NCI-H524 treated with DMSO at 0.1 percent for 48 hours (cell line): ENCODE measurements at places on chromosomes 2 and 18.

DNA sequence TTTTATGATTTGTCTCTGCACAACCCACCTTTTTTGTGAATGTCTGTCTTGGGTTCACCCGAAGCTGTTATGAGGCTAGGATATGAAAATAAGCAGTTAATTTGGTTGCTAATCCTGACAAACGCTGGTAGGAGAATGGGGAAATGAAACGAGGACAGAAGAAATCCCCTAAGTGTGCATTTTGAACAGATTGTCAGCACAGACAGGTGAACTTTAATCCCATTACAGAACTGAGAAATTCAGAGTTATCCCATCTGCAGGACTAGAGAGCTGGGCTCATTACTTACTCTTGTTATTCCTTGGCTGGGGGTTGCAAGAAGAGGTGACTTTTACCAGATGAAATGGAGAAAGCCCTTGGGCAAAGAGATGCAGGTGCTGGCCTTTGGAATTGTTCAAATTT, 123.3 kb upstream of the NYAP2 start:
- DNase-seq, result peak; percentile 92

GRCh38 chr2:189474526-189474925, 33.3 kb downstream of the WDR75 start:
- peak; percentile 81 for DNase-seq

DNA sequence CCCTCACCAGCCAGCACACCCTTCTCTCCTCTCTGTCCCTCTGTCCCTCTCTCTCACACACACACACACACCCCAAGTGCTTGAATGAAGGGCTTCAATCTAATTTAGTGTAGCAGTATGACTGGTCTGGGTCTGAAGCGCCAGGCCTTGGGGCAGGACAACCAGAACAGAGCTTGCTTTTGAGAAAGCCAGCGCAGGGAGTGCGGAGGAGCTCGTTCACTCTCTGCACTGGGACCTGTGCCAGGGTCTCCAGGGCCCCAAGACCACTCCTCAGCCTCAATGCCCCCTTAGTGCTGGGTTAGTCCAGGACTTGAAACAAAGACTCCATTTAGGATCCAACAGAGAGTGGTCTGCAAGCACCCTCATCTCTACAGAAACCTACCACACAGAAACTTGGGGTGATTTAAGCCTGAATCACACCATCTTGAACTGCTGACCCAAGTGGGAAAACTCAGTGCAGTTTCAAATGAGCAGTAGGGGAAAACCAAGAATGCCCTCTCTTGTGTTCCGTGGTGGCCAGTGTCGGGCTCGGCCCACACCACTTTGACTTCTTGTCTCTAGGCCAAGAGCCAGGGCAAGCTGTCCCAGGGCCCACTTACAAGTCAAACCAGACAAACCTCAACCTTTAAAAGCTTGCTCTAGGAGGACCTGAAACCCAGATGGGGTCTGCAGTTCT, 66.6 kb upstream of the WIPF1 start:
- no peak for DNase-seq

- no peak for DNase-seq
Observed at GRCh38 chr18:50857694-50858093, 21.2 kb upstream of the ME2 start.
